ENCODE measurements at places on chromosomes 7 and 10.

- DNase-seq, result no peak
Observed at GRCh38 chr7:5370454-5371353, 52.9 kb downstream of the TNRC18 start.

DNA sequence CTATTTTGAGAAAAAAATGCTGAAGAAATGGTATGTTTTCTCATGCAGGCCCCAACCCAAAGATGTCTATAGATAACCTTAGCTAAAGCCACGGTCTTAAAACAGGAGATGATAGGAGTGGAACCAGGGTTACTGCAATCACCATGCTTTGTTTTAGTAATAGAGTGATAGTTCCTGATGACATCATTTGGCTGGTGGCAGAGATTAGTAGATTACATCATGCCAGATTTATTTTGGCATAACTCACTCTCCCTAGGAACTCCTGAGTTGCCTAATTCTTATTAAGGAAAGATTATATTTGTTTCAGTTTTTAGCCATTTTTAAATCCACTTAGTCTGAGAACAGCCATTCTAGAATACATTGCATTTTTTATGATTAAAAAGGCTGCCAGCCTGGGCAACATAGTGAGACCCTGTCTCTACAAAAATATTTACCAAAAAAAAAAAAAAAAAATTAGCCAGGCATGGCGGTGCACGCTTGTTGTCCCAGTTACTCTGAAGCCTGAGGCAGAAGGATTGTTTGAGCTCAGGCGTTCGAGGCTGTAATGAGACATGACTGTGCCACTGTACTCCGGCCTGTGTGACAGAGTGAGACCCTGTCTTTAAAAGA, 17.8 kb downstream of the ENO4 start:
- no peak for DNase-seq

- DNase-seq, result no peak
Observed at GRCh38 chr10:112769611-112770370, 180.3 kb upstream of the TCF7L2 start.

DNA sequence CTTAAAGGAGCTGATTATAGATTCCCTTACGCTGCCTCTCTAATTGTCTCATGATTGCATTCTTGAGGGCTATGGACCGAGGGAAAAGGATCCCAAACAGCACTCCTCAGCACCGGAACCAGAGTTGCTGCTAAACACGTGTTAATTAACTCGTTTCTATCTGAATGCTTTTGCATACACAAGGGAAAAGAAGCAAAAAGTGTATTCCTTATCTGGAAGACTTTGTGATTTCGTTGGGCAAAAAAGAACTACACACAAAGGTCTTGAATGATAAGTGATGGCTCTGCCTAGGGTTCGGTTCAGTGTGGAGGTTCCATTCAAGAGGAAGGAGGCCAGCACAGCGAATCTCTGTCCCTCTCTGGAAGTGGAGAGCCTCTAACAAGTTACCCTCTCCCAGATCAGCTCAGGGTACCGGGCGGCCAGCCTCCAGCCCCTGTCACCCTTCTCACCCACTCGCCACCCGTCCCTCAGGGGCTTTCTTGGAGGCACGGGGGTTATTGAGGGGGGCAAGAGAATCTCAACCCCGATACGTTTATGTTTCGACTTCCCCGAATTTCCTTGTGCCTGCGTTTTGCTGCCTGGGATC, 515 bp upstream of the SLC4A2 start:
- no peak for DNase-seq

GRCh38 chr7:148014541-148014940, 576.0 kb upstream of the C7orf33 start:
- no peak for DNase-seq

- DNase-seq, result no peak
Observed at GRCh38 chr7:139543801-139544603, 20.5 kb downstream of the CLEC2L start.

DNA sequence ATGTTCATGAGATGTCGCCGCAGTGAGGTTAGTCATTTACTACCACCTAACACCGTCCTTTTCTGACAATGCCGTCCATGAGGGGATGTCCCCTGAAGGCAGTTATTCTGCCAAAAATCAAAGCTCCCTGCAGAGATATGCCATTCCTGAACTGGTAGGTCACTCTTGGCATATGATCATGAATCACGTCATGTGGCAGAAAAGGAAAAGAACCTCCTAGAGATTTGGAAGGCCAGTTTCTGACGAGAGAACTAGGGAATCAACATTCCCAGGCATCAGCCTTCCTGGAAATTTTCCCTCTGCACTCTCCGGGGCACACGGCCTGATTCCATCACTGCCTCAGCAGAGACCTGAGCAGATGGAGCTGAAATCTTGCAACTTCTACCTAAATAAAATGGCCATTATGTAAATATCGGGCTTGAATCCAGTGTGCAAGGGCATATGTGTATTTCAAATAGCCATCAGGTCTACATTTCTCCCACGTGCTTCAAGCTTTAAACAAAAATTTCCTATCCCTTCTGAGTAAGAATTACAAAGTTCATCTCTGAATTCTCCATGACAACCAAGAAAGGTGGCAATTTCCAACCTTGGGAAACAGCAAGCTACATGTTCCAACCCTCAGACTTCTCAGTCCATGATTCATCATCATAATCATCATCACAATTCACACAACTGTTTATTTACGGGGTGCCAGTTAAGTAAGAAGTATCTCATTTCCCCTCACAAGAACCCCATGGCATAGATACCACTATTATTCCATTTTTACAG, 46.5 kb downstream of the AMPH start:
- DNase-seq, result no peak

DNA sequence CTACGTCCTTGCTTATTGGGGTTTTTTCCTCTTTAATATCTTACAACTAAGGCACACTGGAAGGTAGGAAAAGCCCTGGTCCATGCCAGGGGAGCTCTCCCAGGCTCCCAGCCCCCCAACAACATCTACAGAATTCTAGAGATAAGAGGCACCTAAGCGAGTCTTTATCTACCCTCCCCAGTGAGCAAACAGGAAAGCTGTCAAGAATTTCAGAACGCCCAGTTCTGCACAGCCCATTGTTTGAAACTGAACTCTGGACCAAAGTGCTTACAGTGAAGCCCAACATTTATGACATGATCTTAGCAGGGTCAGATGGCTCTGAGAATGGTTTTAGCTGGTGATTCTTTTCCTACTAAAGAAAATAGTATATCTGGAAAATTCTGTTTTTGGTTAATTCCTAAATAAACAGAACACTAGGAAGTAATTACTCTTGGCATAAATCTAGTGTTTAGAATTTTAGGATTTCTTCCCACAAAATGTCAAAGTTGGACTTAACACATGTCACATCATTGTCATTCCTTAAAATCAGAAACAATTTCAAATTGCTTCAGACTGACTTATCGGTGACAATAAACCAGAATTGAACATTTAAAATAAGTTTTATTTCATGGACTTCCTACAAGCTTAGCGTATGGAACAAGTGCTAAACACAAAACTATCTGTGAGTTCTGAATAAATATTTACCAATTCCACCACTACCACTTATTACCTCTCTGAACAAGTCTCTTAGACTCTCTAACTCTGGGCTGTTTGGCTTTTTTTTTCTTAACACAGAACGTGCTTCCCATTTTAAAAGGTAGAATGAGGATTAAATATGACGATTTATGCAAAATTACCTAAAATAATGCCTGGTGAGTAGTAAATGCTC, 31.3 kb upstream of the RNF32 start:
- no peak for DNase-seq

GRCh38 chr7:115679976-115680375, 350.6 kb downstream of the TFEC start:
- DNase-seq, result no peak

- no peak for DNase-seq
Observed at GRCh38 chr7:31120800-31121513, 68.8 kb downstream of the ADCYAP1R1 start.

- DNase-seq, result no peak
Observed at GRCh38 chr10:12644380-12645144, 295.2 kb downstream of the CAMK1D start.

DNA sequence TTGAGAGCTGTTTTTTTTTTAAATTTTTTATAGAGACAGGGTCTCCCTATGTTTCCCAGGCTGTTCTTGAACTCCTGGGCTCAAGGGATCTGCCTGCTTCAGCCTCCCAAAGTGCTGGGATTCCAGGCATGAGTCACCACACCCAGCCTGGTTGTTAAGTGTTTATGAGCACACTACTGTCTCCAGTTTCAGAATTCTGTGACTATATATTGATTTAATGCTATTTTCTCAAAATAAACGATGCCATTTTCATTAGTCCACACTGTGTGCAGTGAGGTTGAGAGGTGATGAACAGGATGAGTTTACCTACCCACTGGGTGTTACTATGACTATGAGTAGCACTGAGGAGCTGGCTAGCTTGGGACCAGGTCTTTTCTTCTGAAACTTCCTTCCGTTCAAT, 110.9 kb upstream of the FAM180A start:
- DNase-seq, result no peak
